ENCODE measurements at places on chromosomes 6 and 20.

DNA sequence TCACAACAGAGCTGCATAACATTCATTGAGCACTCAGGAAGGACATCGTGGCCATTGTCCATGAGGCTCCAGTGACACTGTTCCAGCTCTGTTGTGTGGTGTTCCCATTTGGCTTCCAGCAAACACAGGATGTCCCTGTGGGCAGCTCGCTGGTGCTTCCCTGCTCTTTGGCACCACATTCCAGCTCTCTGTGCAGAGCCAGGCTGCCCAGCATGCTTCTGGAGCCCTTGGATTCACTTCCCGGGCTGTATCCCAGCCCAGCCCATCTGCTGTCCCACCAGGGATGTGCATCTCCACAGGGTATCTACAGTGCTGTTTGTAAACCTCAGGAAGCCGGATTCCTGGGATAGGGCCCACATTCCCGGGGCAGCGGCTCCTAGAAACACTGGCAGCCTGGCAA, 57.2 kb downstream of the CTCFL start:
- no peak for DNase-seq

DNA sequence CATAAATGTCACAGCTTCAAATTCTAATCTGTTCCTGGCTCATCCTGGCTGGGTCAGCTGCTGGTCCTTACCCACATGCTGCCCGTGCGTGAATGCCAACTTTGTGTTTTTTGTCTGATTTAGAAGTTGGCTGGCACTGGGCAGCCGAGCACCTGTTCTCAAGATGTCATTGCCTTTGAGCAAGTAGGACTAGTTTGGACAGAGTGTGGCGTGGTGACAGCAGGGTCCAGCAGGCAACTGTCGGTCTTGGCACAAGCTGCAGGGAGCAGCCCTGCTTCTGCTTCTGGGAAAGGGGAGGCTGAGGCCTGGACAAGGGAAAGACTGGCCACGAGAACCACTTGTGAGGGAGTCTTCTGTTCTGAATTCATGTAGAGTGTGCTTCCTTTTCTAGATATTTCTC, 26.4 kb upstream of the ADRM1 start:
- DNase-seq, result no peak

GRCh38 chr6:135195041-135195440, 13.9 kb downstream of the MYB start:
- peak; percentile 84 for DNase-seq

DNA sequence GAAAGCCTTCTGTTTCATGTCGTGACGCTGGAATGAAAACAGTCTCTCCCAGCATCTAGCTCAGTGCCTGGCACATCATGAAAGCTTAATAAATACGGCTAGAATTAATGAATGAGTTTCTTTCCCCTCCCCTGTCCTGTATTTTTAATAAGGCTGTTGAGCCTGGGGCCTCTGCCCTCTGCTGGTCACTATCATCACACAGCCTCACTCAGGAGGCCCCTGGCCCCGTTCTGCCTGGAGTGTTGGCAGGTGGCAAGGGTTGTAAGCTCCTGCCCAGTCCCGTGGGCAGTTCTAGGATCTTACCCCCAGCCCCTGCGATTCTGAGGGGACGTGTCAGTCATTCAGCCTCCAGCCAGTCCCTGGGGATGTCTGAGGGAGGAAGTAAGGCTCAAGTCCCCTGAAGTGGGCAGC, 41.4 kb downstream of the PHACTR3 start:
- no peak for DNase-seq

- DNase-seq, result no peak
Measured at GRCh38 chr20:9646375-9646774, 132.0 kb downstream of the LAMP5 start.

All from hematopoietic multipotent progenitor cell treated with erythropoietin and hydrocortisone succinate and interleukin-3 and kit ligand, for 4 days (in vitro differentiated cells).